CD8-positive, alpha-beta memory T cell (primary cell): ENCODE measurements at places on chromosomes 6 and 20.

- DNase-seq: no peak
Observed at GRCh38 chr6:56649053-56649769, 6.5 kb upstream of the DST start.

- DNase-seq: no peak
Observed at GRCh38 chr6:125546841-125547251, 202.6 kb upstream of the HEY2 start.

DNA sequence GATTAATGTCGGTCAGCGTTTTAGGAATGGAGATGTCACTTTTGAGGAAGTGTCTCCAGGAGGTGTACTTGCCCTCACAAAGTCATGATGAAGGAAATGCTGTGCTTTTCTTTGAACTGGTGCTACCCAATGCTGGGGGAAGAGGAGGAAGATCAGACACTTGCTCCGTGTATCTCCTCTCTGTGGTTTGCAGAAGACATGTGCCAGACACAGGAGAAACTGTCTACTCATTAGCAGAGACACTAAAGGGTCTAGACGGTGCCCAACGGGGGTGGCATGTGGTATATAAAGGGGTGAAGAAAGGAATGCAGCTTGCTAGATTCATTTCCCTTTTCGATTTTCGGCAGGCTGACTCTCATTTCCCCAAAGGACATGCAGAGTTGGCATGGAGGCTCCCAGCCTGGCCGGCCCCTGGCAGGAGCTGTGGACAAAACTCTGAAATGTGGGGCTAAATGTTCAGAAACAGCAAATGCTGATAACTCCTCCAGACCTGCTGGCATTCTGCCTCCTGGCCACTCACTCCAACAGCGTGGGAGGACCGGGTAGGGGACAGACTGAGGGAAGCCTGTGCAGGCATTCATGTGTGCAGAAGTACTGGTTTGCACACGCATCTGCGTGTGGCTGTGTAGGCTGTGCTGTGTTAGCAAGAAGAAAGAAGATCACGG is 59.6 kb upstream of the QKI start:
- DNase-seq: no peak

DNA sequence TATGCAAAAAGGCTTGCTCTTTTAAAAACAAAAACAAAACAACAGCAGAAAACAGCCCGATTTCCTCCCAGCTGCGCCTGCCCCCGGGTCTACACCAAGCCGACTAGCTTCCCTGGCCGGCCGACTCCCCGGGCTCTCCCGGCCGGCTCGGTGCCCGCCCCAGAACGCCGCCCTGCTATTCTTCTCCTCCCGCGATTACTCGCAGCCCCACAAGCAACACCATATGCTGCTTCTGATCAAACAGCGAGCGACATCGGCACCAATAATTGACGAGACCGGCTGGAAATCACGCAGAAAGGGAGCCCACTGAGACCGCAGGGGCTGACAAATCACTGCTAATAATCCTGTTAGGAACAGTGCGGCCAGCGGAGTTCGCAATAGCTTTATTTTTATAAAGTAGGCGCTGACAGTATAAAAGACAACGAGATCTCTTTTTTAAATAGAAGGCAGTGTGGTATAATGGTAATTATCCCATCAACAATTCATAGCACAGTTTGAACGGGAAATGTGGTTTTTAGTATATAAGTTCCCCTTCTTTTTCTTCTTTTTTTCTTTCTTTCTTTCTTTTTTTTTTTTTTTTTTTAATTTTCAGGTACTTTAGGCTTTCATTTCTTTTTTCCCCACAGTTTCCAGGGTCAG is 3.3 kb downstream of the SIM1 start:
- DNase-seq: no peak

DNA sequence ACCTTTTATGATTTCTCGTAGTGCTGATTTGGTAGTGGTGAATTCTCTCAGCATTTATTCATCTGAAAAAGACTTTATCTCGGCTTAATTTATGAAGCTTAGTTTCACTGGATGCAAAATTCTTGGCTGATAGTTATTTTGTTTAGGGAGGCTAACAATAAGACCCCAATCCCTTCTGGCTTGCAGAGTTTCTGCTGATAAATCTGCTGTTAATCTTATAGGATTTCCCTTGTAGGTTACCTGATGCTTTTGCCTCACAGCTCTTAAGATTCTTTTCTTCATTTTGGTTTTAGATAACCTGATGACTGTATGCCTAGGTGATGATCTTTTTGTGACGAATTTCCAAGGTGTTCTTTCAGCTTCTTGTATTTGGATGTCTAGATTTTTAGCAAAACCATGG is 388.7 kb downstream of the UTRN start:
- DNase-seq: no peak

DNA sequence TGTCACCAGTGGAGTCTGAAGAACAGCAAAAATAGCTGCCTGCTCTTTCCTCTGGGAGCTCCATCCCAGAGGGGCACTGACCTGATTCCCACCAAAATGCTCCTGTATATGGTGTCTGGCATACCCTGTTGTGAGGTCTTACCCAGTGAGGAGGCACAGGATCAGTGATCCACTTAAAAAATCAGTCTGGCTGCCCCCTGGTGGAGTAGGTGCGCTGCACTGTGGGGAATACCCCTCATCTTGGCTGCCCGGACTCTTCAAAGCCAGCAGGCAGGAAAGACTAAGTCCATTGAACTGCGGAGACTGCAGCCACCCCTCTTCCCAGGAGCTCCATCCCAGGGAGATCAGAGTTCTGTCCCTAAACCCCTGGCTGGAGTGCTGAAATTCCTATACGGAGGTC is 230.9 kb upstream of the HTR1E start:
- no peak for DNase-seq
